ENCODE measurements at places on chromosomes 12 and 14.

DNA sequence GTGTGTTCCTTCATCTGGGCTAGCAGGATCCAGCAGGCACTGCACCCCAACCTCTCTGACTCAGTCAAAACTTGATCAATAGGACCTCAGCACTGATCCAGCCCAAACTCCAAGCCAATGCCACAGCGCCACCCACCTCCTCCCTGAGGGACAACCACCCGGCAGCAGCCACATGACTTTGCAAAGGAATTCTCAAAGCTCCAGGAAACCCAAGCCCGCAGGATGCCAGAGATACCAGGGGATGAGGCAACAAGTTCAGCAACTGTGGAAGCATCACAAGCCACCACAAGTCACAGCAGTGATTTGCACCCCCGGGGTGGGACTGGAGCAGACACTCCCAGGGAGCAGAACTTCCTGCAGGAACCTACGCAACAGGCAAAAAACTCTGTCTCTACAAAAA is 37.3 kb downstream of the ACTN1 start:
- no peak for DNase-seq

DNA sequence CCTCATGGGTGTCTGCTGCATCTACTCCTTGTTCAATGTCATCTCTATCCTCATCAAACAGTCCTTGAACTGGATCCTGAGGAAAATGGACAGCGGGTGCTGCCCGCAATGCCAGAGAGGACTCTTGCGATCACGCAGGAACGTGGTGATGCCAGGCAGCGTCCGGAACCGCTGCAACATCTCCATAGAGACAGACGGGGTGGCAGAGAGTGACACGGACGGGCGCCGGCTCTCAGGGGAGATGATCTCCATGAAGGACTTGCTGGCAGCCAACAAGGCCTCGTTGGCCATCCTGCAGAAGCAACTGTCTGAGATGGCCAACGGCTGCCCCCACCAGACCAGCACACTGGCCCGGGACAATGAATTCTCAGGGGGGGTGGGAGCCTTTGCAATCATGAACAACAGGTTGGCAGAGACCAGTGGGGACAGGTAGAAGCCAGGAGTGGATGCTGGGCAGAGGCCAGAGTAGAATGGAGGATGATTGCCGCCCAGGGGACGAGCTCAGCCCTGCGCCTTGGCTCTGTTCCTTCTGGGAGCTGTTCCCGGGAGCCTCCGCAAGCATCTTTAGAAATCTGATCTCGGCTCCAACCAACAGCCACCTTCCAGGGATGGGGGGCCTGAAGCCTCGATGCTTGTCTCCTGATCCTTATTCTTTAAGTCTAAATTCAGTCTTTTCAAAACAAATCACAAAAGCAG is 71.6 kb upstream of the PSMC1 start:
- DNase-seq = no peak

DNA sequence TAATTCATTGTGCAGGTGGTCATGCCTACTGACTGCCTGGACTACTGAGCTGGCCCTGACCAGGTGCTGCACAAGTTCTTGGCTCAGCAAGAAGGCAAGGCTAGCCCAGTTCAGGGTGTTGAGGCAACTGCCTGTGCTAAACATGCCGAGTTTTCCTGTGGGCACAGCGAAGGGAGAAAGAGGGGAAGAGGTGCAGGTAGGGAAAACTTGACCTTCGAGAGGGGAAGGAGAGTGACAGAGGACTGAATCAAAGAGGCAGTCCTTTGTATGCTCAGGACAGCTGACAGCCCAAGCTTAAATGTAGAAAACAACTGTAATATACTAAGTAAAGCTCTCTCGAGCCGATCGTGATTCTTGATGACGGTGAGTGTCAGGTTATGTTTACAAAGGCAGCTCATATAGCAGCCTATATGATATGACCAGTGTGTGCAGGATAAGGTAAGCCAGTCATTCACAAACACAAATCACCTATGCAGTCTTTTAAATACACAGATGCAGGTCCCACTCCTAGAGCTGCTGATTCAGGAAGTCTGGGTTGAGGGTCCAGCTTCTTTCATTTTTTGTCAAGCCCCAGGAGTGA is 2.6 kb downstream of the IRAK3 start:
- no peak for DNase-seq

DNA sequence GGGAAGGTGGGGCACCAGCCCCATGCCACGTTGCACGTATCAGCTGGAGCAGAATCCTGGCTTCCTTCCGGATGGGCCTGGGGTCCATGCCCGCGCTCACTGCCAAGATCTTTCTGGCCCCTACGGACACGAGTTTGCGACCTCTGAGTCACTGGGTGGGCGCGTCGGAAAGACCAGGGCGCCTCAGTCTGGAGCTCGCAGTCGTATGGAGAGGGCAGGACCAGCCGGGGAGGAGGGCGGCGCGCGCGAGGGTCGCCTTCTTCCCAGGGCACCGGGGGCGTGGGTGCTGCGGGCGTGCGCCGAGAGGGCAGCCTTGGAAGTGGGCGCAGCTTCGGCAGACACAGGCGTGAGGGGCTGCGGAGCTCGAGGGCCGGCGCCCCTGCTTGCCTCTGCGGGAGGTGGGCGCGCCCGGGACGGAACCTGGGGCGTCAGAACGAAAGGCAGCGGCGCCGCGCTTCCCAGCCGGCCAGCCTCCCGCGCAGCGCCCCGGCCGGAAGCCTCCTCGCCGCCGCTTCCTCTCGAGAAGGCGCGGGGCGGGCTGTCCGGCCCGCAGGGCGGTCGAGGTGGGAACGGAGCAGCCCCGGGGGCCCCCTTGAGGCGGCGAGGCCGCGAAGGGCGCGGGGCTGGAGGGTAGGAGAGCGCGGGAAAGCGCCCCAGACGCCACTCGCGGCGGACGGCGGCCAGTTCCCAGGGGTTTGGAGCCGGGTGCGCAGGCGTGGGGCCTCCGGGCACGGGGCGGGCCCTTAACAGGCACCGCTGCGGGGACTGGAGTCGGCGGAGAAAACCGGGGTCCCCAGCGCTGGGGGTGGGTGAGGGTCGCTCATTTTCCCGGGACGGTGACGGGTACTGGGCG is at the start of gene ARL6IP4:
Gene ARL6IP4, plus strand, starts transcription at position 499 of the 853 bp plus-strand sequence. CDS start 459 bp downstream, outside the sequence.
- DNase-seq = peak; percentile 82
